Stimulated activated CD4-positive, alpha-beta T cell treated with anti-CD3 and anti-CD28 coated beads, Interleukin-12 subunit alpha, Interleukin-12 subunit beta, amount 100 ng/mL, for 24 hours (primary cell): ENCODE measurements at places on chromosomes 11 and 22.

DNA sequence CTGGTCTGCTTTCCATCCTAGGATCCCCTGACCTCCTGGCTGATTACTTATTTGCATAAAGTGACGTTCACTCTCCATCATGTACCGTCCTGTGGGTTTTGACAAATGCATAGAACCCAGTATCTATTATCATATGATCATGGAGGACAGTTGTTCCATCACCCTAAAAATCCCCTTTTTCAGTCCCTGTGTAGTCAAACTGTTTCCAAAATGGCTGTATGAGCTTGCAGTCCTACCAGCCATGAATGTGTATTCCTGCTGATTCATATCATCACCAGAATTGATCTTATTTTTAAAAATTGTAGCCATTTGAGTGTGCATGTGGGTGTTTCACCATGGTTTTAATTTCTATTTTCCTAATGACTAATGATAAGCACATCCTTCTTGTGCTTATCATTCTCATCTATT, 108.8 kb downstream of the MPPED1 start:
- no peak for DNase-seq

DNA sequence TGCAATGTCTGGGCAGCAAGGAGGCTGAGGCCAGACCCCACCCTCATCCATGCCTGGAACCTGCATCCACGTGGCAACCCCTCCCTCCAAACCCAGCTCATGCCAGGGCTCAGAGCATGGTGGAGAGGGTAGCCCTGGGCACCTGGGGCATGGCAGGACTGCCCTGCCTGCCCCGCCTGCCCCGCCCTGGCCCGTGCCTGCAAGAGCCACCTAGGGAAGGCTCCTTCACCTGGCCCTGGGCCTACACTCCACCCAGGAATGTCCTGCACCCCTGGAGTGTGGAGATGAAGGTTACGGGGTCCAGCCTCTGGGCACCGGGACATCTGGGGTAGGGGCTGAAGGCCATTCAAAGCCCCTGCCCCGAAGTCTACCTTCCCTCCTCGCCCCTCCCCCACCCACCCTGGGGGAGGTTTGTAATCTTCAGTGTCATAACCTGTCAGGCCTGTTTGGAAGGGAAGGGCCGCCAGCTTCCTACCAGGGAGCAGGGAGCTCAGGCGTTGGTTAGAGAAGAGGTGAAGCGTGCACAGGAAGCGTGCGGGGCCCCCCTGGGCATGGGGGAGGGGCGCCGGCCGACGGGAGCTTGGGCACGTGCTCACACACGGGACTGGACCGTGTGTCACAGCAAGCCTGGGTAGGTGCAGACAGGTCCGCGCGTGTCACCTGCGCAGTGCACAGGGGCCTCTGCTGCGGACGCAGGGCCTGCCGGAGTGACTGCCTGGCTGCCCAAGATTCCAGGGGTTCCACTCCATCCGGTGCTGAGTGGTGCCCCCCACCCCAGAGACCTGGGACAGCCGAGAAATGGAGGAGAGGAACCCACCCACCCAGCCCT, 30.7 kb upstream of the TH start:
- no peak for DNase-seq

DNA sequence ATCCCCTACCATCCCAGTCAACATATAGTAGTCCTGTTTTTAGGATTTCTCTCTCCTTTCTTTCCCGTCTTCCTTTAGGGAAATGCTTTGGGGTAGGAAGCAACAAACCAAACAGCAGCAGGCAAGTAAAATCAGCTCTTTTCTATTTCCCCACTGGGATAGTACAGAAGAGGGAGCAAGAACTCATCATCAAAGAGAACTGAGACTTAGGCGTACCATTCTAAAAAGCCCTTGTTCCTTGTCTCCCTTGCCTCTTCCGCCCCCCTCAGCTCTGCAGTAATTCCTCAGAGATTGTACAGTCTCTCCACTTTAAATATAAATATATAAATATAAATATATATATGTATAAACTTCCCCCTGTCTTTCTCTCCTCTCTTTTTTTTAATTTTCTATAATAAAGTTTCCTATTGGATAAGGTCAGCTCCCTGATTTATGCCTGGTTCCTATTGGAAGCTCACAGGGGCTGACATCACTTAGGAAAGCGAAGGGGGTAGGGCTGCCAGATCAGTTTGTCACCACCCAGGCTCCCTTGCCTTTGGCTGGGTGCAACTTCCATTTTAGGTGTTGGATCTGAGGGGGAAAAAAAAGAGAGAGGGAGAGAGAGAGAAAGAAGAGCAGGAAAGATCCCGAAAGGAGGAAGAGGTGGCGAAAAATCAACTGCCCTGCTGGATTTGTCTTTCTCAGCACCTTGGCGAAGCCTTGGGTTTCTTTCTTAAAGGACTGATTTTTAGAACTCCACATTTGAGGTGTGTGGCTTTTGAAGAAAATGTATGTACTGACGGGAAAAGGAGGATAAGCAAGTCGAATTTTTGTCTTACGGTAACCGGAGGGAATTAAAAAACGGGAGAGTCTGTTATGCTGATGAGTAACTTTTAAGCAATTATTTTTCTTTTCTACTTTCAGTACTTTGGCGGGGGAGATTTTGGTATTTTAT, at the start of gene CTNND1:
Gene CTNND1, plus strand, starts transcription at position 502 of the 934 bp plus-strand sequence. CDS start 29,677 bp downstream, outside the sequence.
- no peak for DNase-seq

DNA sequence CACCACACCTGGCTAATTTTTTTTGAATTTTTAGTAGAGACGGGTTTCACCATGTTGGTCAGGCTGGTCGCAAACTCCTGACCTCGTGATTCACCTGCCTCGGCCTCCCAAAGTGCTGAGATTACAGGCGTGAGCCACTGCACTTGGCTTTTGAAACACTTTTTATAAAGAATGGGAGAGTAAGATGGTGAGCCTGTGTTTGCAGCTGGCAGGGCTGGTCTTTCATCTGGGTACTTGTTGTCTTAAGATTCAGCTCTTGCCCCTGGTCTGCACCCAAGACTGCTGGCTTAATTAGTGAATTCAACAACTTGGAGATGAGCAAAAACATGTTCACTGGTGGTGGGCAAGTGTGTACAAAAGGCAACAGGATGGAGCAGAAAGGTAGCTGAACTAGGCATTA, 4.0 kb downstream of the TSPAN18 start:
- DNase-seq = no peak

DNA sequence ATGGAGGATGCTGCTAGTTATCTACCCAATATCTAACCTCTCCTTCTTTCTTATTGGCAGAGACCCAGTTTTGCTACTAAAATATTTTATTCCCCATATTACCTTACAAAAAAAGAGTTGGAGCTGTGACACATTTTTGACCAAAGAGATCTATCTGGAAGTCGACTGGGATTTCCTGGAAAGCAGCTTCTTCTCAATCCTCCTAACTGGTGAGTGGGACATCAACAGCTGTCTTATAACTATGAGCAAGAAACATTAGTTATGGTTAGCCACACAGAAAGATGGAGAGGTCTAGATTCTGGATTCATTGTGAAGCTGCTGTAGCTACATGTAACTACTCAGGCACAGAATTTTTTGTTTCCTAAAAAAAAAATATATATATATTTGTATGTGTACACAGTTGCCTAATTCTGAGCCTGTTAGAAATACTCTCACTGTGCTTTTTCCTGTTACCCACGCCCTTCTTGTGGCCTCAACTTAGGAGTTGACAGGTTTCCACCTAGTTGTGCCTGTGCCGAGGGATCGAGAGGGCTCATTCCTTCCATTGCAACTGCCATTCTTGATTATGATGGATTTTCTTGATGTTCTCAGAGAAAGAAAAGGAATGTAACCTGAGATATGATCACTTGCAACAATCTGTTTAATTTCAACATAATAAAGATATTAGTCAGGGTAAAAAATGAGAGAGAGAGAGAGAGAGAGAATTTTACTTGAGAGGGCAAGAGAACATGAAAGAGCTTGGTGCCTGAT, 142.0 kb downstream of the SLC17A6 start:
- DNase-seq = no peak

- no peak for DNase-seq
Observed at GRCh38 chr22:44773082-44773481, 20.7 kb downstream of the ARHGAP8 start.

DNA sequence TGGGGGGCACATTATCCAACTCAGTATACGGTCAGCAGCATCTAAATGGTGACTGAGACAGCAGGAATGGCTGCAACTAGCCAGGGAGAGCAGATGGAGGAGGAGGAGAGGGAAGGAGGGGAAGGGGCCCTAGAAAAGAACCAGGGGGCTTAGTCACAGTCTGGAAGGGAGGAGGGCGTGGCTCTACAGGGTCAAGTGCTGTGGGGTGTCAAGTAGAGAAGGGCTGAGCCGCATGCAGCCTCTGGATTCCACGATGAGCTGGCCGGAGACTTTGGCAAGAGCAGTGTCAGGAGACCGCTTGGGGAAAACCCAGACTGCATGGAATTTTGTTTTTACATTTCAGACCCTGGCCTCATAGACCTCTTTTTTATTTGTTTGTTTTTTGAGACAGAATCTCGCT, 25.8 kb upstream of the PPFIA1 start:
- DNase-seq = no peak

DNA sequence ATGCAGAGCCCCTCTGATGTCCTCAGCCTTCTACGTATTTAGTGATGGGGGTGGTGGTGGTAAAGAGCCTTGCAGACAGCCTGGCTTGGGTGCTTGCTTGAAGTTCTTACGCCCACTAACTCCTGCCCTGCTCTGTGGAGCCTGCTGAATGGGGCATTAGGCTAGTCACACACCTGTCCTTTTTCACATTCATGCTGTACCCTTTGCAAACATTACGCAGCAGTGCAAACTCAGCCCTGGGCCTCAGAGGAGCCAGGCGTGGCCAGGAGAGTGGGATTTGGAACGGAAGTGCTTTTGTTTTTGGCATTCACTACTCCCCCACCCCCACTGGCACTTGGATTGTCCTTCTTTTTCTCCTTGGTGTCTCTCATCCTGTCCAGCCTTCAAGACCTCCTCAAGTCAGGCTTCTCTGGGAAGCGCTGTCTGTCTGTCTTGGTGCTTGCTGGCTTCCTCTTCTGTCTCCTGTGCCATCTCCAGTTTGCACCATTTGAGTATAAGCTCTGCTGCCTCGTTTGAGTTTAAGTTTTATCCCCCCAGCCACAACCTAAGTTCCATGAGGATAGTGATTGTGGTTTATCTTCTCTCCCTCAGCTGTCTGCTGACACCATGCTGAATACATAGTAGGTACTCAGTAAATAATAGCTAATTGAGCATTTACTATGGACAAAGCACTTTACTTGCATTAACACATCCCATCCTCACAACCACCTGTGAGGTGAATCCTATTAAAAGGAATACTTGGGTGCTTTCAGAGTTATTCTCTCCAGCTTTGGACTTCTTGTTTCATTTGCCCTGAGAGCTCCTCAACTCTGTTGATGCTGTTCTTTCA, 26.7 kb downstream of the ZBTB16 start:
- DNase-seq = no peak

- no peak for DNase-seq
Observed at GRCh38 chr22:39266398-39267030, 21.7 kb upstream of the PDGFB start.

- no peak for DNase-seq
Observed at GRCh38 chr11:19276859-19277808, 36.4 kb upstream of the E2F8 start.

DNA sequence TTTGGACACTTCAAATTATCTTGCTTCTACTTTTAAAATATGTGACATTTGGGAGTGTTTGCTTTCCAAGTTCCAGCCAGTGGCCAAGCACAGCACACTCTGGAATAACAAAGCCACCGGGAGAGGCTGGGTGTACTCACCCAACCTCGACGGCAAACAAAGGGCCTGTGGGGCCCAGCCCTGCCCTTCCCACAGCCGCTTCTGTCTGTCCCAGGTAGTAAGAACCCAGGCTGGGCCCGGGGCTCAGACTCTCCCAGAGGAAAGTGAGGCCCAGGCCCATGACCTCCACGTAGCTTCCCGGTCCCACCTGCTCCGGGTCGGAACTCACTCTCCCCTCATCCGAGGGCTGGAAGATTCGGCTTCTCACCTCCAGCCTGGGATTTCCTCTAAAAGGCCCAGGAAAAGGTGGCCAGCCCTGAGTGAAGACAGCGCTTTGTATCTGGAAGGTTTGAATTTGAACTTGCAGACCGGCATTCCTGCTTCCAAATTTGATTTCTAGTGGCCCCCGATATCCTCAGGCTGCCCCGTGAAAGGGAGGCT, 93.5 kb downstream of the CELSR1 start:
- no peak for DNase-seq

DNA sequence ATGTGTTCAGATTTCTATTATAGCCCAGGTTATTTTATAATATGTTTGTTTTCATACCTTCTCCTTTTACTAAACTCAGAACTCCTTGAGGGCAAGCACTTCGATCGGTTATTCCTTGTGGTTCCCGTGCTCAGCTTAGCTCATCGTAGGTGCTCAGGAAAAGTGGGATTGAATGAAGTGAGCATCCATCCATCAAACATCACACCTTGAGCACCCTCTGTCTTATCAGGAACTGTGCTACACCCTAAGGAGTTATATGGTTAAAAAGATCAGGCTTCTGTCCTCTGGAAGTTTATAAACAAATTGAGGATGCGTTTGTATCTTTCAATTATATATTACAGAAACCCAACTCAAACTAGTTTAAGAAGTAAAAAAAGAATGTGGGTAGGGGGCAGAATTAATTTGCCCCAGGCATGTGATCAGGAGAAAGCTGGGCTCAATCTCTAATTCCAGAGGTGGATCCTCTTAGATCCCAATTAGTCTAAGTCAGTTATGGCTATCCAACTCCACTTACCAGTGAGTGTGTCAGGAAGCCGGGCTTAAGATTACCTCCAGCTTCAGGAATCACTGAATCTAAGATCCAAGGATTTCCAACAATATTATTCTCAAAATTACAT, 59.9 kb upstream of the RRAS2 start:
- no peak for DNase-seq
